ENCODE measurements at places on chromosomes 2 and 18.

DNA sequence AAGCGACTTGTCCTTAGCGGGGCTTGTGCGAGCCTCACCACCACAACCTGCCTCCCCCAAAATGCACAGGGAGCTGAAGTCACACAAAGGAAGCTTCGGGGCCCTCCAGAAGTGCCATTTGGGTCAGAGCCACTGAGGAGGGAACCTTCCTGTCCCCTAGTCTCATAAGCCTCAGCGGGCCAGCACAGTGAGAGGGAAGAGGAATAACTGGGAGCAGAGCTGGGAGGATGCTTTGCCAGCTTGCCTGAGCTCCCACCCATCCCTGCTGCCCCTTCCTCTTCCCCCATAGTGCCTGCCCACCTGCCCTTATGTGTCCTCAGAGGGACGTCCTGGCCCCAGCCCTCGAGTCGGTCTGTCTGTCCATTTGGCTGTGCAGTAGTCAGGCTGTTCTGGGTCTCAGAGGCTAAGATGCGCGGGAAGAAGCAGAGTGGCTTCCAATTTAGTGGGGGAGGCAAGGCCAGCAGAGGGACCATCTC, 51.8 kb upstream of the GPR17 start:
- no peak for DNase-seq

DNA sequence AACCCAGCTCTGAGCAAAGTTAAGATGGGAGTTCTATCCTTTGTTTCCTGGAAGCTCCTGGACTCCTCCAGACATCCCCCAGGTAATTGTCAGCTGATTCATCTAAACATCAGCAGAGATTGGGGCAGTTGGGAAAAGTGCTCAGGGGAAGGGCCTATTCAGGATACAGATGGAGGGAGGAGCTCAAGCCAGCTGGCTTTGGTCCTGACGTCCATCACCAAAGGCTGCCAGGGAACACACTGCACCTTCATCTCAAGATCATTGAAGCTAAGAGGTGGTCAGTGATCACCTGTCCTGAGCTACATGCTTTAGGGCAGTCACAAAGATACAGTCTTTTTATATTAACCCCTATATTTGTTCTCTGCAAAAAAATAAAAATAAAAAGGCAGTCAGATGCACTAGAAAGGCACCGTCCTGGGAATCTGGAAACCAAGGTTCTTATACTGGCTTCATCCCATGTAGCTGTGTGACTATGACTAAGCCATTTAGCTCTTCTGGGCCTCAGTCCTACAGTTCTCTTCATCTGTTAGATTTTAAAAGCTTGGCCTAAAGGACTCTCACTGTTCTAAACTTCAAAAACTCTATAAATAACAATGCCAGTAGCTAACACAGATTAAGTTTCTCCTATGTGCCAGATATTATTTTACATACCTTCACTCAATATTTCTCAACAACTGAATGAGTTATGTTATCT, 446.5 kb downstream of the BCL11A start:
- DNase-seq: no peak

- DNase-seq: no peak
Observed at GRCh38 chr2:177830881-177831386, 241.6 kb downstream of the PDE11A start.

DNA sequence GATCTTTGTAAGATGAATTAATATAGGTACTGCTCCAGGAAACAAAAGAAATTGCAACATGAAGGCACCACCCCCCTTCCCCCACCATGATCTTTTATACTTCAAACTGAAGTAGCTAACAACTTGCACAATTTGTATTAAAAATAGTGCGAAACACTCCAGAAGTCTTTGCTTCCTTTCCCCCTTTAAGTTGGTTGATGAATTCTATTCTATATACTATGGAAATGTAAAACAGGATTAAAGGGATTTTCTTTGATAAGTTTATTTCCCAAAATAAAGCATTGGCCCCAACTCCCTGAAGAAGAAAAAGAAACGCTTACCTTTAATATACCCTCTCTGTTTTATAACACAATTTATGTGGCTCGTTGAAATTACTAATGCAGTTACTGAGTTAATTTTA, 227.1 kb downstream of the ARHGAP15 start:
- DNase-seq: no peak

- DNase-seq: no peak
Observed at GRCh38 chr2:162646794-162647193, 191.8 kb downstream of the KCNH7 start.

GRCh38 chr18:24539866-24540617, 79.6 kb downstream of the HRH4 start:
- peak; percentile 9 for DNase-seq

DNA sequence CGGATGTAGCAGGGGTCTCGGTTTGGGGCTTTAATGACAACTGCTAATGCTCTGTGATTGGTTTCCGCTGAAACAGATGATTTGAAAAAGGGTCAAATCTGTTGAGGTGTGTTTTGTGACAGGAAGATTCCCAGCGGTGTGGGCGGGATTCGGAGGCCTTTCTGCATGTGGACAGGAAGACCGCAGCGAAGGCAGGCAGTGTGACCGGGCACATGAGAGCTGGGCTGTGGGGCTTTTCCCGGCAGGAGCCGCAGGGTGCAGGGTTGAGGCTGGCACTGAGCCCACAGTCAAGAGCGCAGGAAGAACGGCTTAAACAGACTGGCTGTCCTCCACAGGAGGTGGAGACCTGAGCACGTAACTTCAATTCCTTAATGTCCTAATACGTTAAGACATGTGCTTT, 180.0 kb upstream of the TPO start:
- DNase-seq: no peak

DNA sequence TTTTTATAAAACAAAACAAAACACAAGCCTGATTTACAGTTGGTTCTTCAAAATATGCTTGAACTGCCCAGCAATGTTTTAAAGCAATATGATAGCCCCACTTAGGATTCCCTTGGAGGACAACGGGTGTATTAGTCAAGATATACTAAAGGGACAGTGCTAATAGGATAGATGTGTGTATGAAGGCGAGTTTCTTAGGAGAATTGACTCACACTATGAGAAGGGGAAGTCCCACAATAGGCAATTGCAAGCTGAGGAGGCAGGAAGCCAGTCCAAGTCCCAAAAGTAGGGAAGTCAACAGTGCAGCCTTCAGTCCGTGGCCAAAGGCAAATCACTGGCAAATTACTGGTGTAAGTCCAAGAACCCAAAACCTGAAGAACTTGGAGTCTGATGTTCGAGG, 167.9 kb downstream of the CBLN2 start:
- no peak for DNase-seq

DNA sequence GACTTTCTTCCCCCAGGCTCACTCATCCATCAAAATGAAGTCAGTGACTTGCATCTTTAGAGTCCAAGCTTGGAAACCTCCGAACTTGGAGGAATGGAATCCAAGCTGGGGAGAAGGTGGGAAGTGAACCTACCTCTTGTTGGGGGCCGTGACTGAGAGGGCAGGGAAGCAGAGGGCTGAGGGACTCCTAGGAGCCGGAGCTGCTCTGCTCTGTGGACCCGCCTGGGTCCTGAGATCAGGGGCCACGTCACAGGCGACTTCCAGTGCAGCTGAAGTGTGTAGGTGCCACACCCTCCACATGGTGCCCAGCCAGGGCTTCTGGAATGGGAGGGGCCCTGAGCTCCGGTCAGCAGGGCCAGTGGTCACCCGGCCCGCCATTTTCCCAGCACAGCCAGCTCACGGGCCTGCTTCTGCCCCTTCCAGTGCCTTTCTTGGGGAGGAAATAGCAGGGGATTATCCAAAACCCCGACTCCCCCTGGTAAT, 63.4 kb upstream of the OTOS start:
- no peak for DNase-seq

DNA sequence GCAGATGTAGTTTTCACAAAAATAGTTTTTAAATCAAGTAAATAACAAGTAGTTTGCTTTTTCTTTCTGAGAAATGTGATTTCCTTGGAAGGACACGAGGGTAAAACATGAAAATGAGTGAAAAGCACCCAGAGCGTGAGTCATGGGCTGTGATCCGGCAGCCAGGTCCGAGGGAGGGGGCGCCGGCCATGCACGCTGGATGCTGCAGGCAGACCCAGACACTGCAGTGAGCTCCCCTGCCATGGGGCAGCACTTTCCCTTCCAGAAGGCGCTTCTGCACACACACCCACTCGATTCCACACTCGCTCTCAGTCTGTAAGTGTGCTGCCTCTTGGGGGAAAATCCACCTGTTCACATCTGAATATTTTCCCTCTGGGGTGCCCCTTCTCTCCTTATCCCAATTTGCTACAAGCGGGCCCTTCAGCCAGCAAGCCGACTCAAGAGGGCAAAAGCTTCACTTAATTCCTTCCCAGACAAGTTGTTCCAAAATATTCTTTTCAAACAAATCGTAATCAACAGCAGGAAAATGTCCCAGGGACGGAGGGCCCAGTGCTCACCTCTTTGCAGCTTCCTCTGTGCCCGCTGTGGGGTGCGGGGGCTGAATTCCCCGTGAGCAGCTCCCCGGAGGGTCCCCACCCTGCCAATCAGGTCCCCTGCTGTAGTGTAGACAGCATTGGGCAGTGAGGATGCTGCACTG, 87.0 kb upstream of the ID2 start:
- DNase-seq: peak; percentile 25

DNA sequence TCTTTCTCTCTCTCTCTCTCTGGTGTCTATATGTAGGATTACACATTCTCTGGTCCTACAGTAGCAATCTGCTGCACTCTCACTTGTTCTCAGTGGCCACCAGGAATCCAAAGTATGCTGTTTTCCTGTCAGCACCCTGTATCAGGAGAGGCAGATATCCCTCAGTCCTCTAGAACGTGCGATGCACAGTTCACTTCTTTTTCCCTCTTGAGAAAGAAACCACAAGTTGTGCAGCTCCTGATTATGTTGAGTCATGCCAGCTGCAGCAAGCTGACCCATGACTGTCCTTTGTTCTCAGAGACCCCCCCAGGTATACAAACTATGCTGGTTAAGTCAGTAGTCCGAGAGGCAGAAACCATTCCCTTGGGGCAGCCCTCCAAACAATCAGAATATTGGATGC, 54.6 kb downstream of the LANCL1 start:
- DNase-seq: peak; percentile 93
